ENCODE measurements at places on chromosomes 1 and 21. TPM values are rescaled to one million over a fixed set of nuclear protein-coding genes. Genes with fewer than 3 reads are reported as not detected.

MAP10 gene
- total RNA-seq, result 8.6 TPM

- H3K27ac ChIP-seq, result no peak overlapping the region
- H3K4me1 ChIP-seq, result no peaks in the 10 kb centered on the region
- H3K4me3 ChIP-seq, result no peak overlapping the region
- H3K27me3 ChIP-seq, result no peaks in the 10 kb centered on the region
Observed at GRCh38 chr1:233543338-233544255, 70.3 kb upstream of the KCNK1 start.

A3GALT2 gene
- not detected for total RNA-seq

DNA sequence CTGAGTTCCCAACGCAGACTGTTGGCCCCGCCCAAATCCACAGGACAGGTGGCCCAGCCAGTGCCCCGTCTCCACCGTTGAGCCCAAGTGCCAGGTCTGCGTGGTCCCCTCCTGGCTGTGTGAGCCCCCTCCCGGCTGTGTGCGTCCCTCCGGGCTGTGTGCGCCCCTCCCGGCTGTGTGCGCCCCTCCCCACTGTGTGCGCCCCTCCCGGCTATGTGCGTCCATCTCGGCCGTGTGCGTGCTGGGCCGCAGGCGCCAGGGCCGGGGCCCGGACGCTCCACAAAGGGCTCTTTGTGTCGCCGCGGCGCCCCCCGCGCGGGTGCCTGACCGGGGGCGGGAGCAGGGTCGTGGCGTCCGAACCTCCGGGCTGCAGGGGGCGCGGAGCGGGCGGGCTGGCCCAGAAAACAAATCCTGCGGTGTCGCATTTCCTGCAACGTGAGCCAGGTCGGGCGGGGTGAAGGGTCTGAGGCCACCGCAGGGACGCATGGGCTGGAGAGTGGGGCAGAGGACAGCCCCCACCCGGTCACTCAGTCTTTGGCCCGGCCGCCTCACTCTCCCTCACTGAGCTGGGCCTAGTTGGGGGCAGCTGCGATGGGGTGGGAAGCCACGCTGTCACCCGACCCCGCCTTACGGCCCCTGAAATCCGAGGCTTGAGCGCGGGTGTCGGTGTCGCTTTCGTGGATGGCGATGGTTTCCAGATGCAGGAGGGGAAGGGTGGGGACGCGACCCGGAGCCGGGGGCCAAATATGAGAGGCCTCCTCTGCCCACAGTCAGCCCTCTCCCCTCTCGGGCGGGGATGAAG is 18.8 kb downstream of the TNFRSF25 start:
- H3K36me3 ChIP-seq, result no peaks in the 10 kb centered on the region
- no peaks in the 10 kb centered on the region for H3K4me1 ChIP-seq
- H3K4me3 ChIP-seq, result no peak overlapping the region
- H3K27me3 ChIP-seq, result peaks cover 89% of the 10 kb centered on the region
- H3K27ac ChIP-seq, result no peak overlapping the region

CHD5 gene
- 0.28 TPM for total RNA-seq

- no peaks in the 10 kb centered on the region for H3K27me3 ChIP-seq
- H3K4me3 ChIP-seq, result no peak overlapping the region
- H3K36me3 ChIP-seq, result no peaks in the 10 kb centered on the region
- no peaks in the 10 kb centered on the region for H3K4me1 ChIP-seq
- DNase-seq, result no peak
Observed at GRCh38 chr1:82491301-82492048, 690.7 kb downstream of the ADGRL2 start.

DNA sequence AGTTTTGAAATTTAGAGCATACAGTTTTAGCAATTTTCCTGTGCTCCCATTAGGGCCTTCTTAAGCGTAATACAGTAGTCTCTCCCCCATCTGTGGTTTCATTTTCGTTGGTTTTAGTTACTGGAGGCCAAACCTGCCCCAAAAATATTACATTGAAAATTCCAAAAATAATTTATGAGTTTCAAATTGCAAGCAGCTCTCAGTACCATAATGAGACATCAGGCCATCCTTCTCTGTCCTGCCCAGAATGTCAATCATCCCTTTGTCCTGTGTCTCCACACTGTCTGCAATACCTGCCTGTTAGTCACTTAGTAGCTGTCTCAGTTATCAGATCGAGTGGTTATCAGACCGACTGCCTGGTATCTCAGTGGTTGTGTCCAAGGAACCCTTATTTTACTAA is 45.4 kb downstream of the ADSS2 start:
- DNase-seq, result no peak
- no peak overlapping the region for H3K4me3 ChIP-seq
- no peaks in the 10 kb centered on the region for H3K4me1 ChIP-seq
- no peaks in the 10 kb centered on the region for H3K27me3 ChIP-seq
- H3K27ac ChIP-seq, result no peak overlapping the region

- peaks cover 51% of the 10 kb centered on the region for H3K36me3 ChIP-seq
- H3K4me3 ChIP-seq, result no peak overlapping the region
- H3K27me3 ChIP-seq, result no peaks in the 10 kb centered on the region
- no peaks in the 10 kb centered on the region for H3K4me1 ChIP-seq
Observed at GRCh38 chr1:230916587-230917283, 48.4 kb upstream of the C1orf198 start.

GRCh38 chr1:163335216-163335615 is 13.5 kb downstream of the NUF2 start:
- H3K27ac ChIP-seq, result no peak overlapping the region
- H3K27me3 ChIP-seq, result no peaks in the 10 kb centered on the region
- no peak overlapping the region for H3K4me3 ChIP-seq
- H3K4me1 ChIP-seq, result no peaks in the 10 kb centered on the region
- H3K36me3 ChIP-seq, result no peaks in the 10 kb centered on the region

RNASEL gene
- total RNA-seq, result 9.8 TPM

- no peak overlapping the region for H3K4me3 ChIP-seq
- no peaks in the 10 kb centered on the region for H3K27me3 ChIP-seq
- peak overlapping the region; percentile 64 for H3K27ac ChIP-seq
- H3K4me1 ChIP-seq, result peaks cover 23% of the 10 kb centered on the region
- H3K36me3 ChIP-seq, result no peaks in the 10 kb centered on the region
Observed at GRCh38 chr21:31354604-31355443, 10.8 kb upstream of the TIAM1 start.

GRCh38 chr1:21863981-21864380 is 51.9 kb downstream of the LDLRAD2 start:
- no peaks in the 10 kb centered on the region for H3K27me3 ChIP-seq
- H3K36me3 ChIP-seq, result no peaks in the 10 kb centered on the region
- H3K27ac ChIP-seq, result no peak overlapping the region
- peaks cover 13% of the 10 kb centered on the region for H3K4me1 ChIP-seq

OR2G6 gene
- not detected for total RNA-seq

DUSP10 gene
- 9.3 TPM for total RNA-seq

GRCh38 chr21:45669382-45669781 is 25.9 kb downstream of the PCBP3 start:
- H3K27me3 ChIP-seq, result no peaks in the 10 kb centered on the region
- peaks cover 23% of the 10 kb centered on the region for H3K36me3 ChIP-seq
- H3K27ac ChIP-seq, result no peak overlapping the region
- H3K4me3 ChIP-seq, result no peak overlapping the region

GUK1 gene
- 313 TPM for total RNA-seq

DSCAM gene
- 0.05 TPM for total RNA-seq

ARMH1 gene
- 47.7 TPM for total RNA-seq

GRCh38 chr1:93079685-93080141 is 630 bp downstream of the MTF2 start:
- H3K4me3 ChIP-seq, result peak overlapping the region; percentile 78
- H3K4me1 ChIP-seq, result peaks cover 14% of the 10 kb centered on the region
- no peaks in the 10 kb centered on the region for H3K27me3 ChIP-seq
- H3K36me3 ChIP-seq, result peaks cover 18% of the 10 kb centered on the region
- peak overlapping the region; percentile 97 for H3K27ac ChIP-seq

DNA sequence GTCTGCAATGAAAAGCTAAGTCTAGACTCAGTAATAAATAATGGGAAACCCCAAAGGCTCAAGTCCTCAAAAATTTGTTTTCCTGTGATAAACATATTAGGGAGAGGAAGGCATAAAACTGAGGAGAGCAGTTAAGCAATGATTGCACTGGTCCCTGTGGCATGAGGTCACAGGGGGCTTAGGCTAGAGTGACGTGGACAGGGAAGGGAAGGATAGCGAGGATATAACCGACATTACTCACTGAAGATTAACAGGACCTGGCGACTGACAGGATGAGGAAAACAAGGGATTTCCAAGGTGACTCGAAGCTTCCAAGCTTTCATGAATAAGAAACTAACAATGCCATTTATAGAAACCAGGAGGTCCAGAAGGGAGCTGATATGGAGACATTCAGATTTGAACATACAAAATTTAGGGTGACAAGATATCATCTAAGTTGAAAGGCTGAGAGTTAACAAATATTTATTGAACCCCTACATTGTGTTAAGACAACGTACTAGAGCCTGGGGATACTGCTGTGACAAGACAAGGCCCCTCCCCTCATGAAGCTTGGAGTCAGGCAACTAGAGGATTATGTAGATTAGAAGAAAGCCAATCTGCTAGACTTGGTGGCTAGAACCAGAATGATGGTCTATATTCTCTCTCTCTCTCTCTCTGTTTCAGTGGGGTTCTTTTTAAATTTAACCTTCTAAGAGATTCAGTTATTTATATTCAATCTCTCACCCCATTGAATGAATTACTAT is 33.2 kb upstream of the PKN2 start:
- H3K36me3 ChIP-seq, result no peaks in the 10 kb centered on the region
- no peak overlapping the region for H3K27ac ChIP-seq
- H3K4me3 ChIP-seq, result no peak overlapping the region

WNT9A gene
- 0.24 TPM for total RNA-seq

DNA sequence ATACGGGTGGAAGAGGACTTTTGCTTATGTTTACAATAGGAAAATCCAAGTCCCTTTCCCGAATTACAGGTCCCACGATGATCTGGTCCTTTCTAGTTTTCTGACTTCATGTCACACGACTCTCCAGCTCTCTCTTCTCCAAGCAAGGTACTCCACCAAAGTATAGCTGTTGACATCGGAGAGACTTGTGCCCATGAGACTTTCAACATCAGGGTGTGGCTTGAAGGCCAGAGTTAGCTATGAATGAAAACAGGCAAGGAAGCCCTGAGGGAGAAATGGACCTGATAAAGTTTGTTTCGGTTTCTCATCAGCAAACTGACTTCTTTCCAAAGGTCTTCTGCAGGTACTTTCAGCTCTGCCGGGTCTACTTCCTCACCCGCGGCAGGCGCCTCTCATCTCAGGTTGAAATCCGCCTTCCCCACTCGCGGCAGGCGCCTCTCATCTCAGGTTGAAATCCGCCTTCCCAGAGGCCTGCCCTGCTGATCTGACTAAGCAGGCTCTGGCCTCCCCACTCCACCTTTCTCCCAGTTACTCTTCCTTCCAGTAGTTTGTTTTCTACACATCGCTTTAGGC is 2.1 kb upstream of the PER3 start:
- DNase-seq, result no peak
- no peak overlapping the region for H3K27ac ChIP-seq
- peaks cover 23% of the 10 kb centered on the region for H3K27me3 ChIP-seq
- H3K36me3 ChIP-seq, result peaks cover 20% of the 10 kb centered on the region

- no peak within 1 kb of the TSS for H3K27ac ChIP-seq
- peaks cover 42% of the 10 kb centered on the region for H3K4me1 ChIP-seq
- DNase-seq, result no peak
- peak within 1 kb of the TSS; percentile 41 for H3K4me3 ChIP-seq
Observed at GRCh38 chr1:27634985-27635367, at the start of gene FGR. Gene FGR, minus strand, starts transcription at chr1:27635185. Its CDS starts 11,269 bp downstream, at chr1:27623916.

PTPN7 gene
- 114 TPM for total RNA-seq

DNA sequence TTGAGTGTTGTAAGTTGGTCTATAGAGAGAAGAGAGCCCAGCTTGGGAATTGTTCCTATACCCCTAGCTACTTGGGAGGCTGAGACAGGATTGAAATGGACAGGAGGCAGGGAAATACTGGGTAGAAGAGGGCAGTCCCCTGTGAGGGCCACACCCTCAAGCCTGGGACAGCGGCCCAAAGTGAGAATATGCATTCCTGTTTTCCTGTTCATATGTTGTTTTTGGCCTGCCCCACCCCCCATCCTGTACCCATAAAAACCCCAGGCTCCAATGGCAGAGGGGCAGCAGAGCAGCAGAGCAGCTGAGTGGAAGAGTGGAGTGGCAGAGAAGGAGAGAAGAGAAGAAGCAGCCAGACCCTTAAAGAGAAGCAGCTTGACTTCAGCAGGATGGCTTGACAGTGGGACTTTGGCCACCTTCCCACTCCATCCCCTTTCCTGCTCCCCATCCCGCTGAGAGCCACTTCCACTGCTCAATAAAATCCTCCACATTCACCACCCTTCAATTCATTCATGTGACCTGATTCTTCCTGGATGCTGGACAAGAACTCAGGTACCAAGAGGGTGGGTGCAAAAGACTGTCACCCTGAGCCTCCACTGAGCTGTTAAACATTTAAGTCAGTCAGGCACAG is 70.6 kb upstream of the PUM1 start:
- no peaks in the 10 kb centered on the region for H3K4me1 ChIP-seq
- no peaks in the 10 kb centered on the region for H3K36me3 ChIP-seq
- no peaks in the 10 kb centered on the region for H3K27me3 ChIP-seq
- DNase-seq, result no peak
- H3K4me3 ChIP-seq, result no peak overlapping the region
- no peak overlapping the region for H3K27ac ChIP-seq

- no peak for DNase-seq
- no peaks in the 10 kb centered on the region for H3K4me1 ChIP-seq
- no peak overlapping the region for H3K4me3 ChIP-seq
- H3K27ac ChIP-seq, result no peak overlapping the region
- H3K36me3 ChIP-seq, result no peaks in the 10 kb centered on the region
- no peaks in the 10 kb centered on the region for H3K27me3 ChIP-seq
Observed at GRCh38 chr21:33820230-33820770, 95.3 kb downstream of the ATP5PO start.

DNA sequence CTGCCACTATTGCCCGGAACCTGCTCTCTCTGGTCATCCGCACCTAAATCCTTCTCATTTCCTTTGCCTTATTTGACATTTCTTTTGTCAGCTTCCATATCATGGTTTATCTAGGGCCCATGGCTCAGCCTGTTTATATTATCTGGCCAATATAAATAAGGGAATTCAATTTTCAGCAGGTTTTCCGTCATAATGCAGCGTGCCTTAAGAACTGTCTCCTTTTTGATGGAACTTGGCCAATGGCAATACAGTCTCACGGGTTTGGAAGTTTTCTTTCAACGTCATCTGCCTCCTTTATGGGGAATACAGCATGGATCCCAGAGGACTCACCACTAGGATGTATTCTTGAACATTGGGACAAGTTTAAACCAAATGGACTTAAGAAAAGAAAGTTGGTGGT is 77.8 kb upstream of the KIAA0040 start:
- H3K27me3 ChIP-seq, result no peaks in the 10 kb centered on the region
- no peaks in the 10 kb centered on the region for H3K36me3 ChIP-seq
- H3K4me1 ChIP-seq, result no peaks in the 10 kb centered on the region
- no peak for DNase-seq
- H3K4me3 ChIP-seq, result no peak overlapping the region

HMCN1 gene
- 0.85 TPM for total RNA-seq

DCLRE1B gene
- 7.6 TPM for total RNA-seq

CLDN8 gene
- total RNA-seq, result 0.05 TPM

GRCh38 chr1:24864370-24864777 is 65.7 kb downstream of the RUNX3 start:
- no peak overlapping the region for H3K4me3 ChIP-seq
- H3K27ac ChIP-seq, result no peak overlapping the region
- DNase-seq, result no peak
- no peaks in the 10 kb centered on the region for H3K36me3 ChIP-seq

GRCh38 chr1:220315070-220315839 is 43.0 kb upstream of the RAB3GAP2 start:
- no peaks in the 10 kb centered on the region for H3K4me1 ChIP-seq
- no peak overlapping the region for H3K27ac ChIP-seq
- no peak for DNase-seq
- H3K4me3 ChIP-seq, result no peak overlapping the region
- H3K36me3 ChIP-seq, result no peaks in the 10 kb centered on the region
